PC-9 (cell line): ENCODE measurements at places on chromosomes 12 and 14. TPM values are rescaled to one million over a fixed set of nuclear protein-coding genes. Genes with fewer than 3 reads are reported as not detected.

SLC39A9 gene
- 78.7 and 95.1 TPM in 2 replicates for total RNA-seq

RAD52 gene
- 19.7 and 25.0 TPM in 2 replicates for total RNA-seq

TRHDE gene
- 0.15 and 0.74 TPM in 2 replicates for total RNA-seq

CLEC4C gene
- not detected in 2 replicates for total RNA-seq

LRRC9 gene
- total RNA-seq, result not detected in 2 replicates

NAB2 gene
- total RNA-seq, result 13.8 and 20.2 TPM in 2 replicates

RD3L gene
- not detected in 2 replicates for total RNA-seq

TSPAN11 gene
- total RNA-seq, result not detected in 2 replicates

DDX55 gene
- 17.5 and 19.5 TPM in 2 replicates for total RNA-seq

PITPNM2 gene
- total RNA-seq, result 16.6 and 21.6 TPM in 2 replicates

IL26 gene
- total RNA-seq, result not detected in 2 replicates

ALX1 gene
- total RNA-seq, result not detected in 2 replicates

NOVA1 gene
- total RNA-seq, result 0.68 and 1.1 TPM in 2 replicates

NFE2 gene
- total RNA-seq, result 1.5 and 1.7 TPM in 2 replicates

KRT73 gene
- total RNA-seq, result not detected in 2 replicates

A2ML1 gene
- 15.2 and 17.3 TPM in 2 replicates for total RNA-seq

RAD9B gene
- total RNA-seq, result 1.6 and 2.3 TPM in 2 replicates

MGAT4C gene
- not detected in 2 replicates for total RNA-seq

LHX5 gene
- total RNA-seq, result 0.65 and 1.1 TPM in 2 replicates

SLC8B1 gene
- 29.0 and 39.1 TPM in 2 replicates for total RNA-seq

RAB5B gene
- 98.6 and 122 TPM in 2 replicates for total RNA-seq

KLRC4 gene
- total RNA-seq, result not detected in 2 replicates

CEBPE gene
- total RNA-seq, result not detected in 2 replicates

MLH3 gene
- 47.6 and 48.7 TPM in 2 replicates for total RNA-seq

SIX4 gene
- total RNA-seq, result 31.0 and 35.7 TPM in 2 replicates

WNT5B gene
- total RNA-seq, result 33.1 and 50.2 TPM in 2 replicates

CLEC2D gene
- total RNA-seq, result 32.6 and 37.8 TPM in 2 replicates

BIN2 gene
- not detected in 2 replicates for total RNA-seq

MYF6 gene
- total RNA-seq, result not detected in 2 replicates

ENDOU gene
- total RNA-seq, result 0.25 and 0.39 TPM in 2 replicates

HOXC6 gene
- total RNA-seq, result 4.1 and 5.7 TPM in 2 replicates

SPTB gene
- total RNA-seq, result 0.50 and 1.5 TPM in 2 replicates

GPR137C gene
- total RNA-seq, result 1.1 and 1.2 TPM in 2 replicates

LRRC74A gene
- total RNA-seq, result not detected in 2 replicates

GPR84 gene
- not detected in 2 replicates for total RNA-seq

KRT71 gene
- total RNA-seq, result not detected in 2 replicates

SLC5A8 gene
- not detected in 2 replicates for total RNA-seq

PDZRN4 gene
- not detected in 2 replicates for total RNA-seq

ASB8 gene
- total RNA-seq, result 21.8 and 25.1 TPM in 2 replicates

PLEK2 gene
- 32.7 and 46.0 TPM in 2 replicates for total RNA-seq

GPR65 gene
- not detected in 2 replicates for total RNA-seq

CLEC2A gene
- total RNA-seq, result not detected in 2 replicates

PZP gene
- total RNA-seq, result not detected in 2 replicates

KLRF2 gene
- total RNA-seq, result not detected in 2 replicates

SCYL2 gene
- 31.0 and 41.1 TPM in 2 replicates for total RNA-seq

BBOF1 gene
- total RNA-seq, result 5.5 and 6.8 TPM in 2 replicates

C12orf50 gene
- total RNA-seq, result not detected in 2 replicates
